ENCODE measurements at places on chromosomes 1 and 21. TPM values are rescaled to one million over a fixed set of nuclear protein-coding genes. Genes with fewer than 3 reads are reported as not detected.

SLFNL1 gene
- total RNA-seq: 0.69 TPM

FMO4 gene
- 0.16 TPM for total RNA-seq

MMP23B gene
- total RNA-seq: 0.19 TPM

ICOSLG gene
- total RNA-seq: 14.0 TPM

FCRL2 gene
- not detected for total RNA-seq

DCST1 gene
- not detected for total RNA-seq

TTC24 gene
- total RNA-seq: not detected

VCAM1 gene
- 84.6 TPM for total RNA-seq

ETS2 gene
- 49.5 TPM for total RNA-seq

F13B gene
- total RNA-seq: not detected

MMEL1 gene
- total RNA-seq: 1.6 TPM

GNAT2 gene
- total RNA-seq: 0.49 TPM

DISP1 gene
- 0.81 TPM for total RNA-seq

ADAR gene
- total RNA-seq: 114 TPM

GPA33 gene
- not detected for total RNA-seq

NCF2 gene
- total RNA-seq: under 0.01 TPM

ANKRD65 gene
- total RNA-seq: 0.32 TPM

NR5A2 gene
- total RNA-seq: 16.8 TPM

KCNE2 gene
- not detected for total RNA-seq

HAO2 gene
- total RNA-seq: not detected

Measured in bladder microvascular endothelial cell (primary cell).